Activated naive CD4-positive, alpha-beta T cell (primary cell): ENCODE measurements at places on chromosomes 5 and 9.

GRCh38 chr5:142783601-142784341 is 13.6 kb downstream of the ARHGAP26 start:
- no peak for DNase-seq

DNA sequence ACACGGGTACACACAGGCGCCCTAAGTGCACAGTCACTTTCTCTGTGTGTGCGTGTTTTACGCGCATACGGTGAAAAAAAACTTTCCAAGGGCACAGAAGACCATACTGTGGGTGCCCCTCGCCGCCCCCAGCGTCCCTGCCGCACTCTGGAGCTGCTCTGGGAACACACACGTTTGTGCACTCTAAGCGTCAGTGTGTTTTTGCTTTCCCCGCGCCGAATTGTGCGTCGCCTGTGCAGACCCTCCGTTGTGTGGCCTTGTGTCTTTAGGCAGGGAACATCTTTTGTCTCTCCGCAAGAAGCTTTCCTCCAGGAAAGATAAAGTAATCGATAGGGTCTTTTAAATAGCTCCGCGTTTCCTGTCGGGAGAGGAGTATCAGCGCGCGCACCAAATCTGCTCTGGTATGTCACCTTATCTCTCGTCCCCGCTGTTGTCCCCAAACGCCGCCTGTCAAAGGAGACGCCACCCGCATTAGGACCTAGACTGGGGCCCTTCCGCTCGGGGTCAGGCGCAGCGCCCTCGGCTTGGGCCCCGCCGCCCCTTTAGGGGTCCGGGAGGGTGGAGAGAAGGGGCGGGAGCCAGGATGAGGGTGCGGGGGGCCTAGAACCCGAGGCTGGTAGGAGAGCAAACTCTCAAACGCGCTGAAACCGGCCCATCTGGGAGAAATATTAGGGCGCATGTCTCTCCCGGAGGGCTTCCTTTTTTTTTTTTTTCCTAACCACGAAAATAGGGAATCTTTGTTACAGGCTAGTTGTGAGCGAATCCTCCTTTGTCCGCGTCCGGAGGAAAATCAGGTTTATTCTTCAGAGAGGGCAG is 10.5 kb upstream of the NKX2-5 start:
- DNase-seq: no peak

- DNase-seq: no peak
These were observed 5.4 kb downstream of the SYK start for GRCh38 chr9:90807006-90807405.

GRCh38 chr9:81137976-81138568 is 551.3 kb downstream of the TLE1 start:
- DNase-seq: no peak

GRCh38 chr5:97425511-97425910 is 242.5 kb upstream of the RIOK2 start:
- no peak for DNase-seq

DNA sequence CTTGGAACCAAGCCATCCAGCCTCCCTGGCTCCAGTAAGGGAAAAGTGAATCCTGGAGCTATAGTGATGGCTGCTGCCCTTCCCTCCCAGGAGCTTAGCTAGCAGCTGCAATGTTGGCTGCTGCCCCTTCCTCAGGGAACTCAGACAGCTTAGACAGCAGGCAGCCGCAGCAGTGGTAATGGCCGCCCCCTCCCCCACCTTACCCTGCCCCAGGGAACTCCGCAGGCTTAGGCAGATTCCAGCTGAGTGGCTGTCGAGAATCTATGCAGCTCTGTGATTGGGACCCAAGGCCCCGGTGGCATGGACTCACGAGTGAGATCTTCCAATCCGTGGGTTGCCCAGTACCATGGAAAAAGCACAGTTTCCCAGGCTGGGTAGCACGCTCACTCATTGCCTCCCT is 378.6 kb downstream of the NNT start:
- DNase-seq: no peak

GRCh38 chr9:113591899-113592625 is 128.5 kb downstream of the RGS3 start:
- DNase-seq: no peak
